ENCODE measurements at places on chromosomes 2 and 18. TPM values are rescaled to one million over a fixed set of nuclear protein-coding genes. Genes with fewer than 3 reads are reported as not detected.

SLC38A11 gene
- not detected for total RNA-seq

EPB41L3 gene
- total RNA-seq = 0.63 TPM

WDR75 gene
- 49.6 TPM for total RNA-seq

RAB17 gene
- total RNA-seq = 0.75 TPM

SCN3A gene
- not detected for total RNA-seq

TM4SF20 gene
- total RNA-seq = not detected

CHRND gene
- not detected for total RNA-seq

RPIA gene
- 10.6 TPM for total RNA-seq

MC4R gene
- total RNA-seq = not detected

KCNG2 gene
- total RNA-seq = not detected
